ENCODE measurements at places on chromosomes 3 and 15.
A peak's percentile ranks its signal among the peaks of the same experiment; 100 is the strongest.

GRCh38 chr3:192494174-192494573 lies 233.2 kb downstream of the FGF12 start:
- no peak for DNase-seq

GRCh38 chr3:130490241-130490640 lies 26.7 kb upstream of the COL6A6 start:
- no peak for DNase-seq

DNA sequence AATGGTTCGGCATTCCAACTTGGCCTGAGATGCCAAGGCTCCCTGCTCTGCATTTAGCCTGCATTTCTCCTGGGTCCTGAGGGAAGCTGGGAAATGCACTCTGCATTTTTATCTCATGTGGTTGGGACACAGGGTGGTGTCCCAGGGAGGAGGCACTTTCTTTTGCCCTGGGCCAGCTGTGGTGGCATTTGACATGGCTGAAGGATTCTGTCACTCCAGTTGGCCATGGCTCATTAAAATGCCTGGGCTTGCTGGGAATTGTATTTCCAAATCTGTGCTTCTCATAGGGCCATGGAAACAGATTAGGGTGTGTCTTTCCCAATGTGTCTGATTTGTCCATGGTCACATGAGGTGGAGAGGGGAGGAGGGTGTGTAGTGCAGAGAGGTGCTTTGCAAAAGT lies 128.3 kb upstream of the RGMA start:
- no peak for DNase-seq

DNA sequence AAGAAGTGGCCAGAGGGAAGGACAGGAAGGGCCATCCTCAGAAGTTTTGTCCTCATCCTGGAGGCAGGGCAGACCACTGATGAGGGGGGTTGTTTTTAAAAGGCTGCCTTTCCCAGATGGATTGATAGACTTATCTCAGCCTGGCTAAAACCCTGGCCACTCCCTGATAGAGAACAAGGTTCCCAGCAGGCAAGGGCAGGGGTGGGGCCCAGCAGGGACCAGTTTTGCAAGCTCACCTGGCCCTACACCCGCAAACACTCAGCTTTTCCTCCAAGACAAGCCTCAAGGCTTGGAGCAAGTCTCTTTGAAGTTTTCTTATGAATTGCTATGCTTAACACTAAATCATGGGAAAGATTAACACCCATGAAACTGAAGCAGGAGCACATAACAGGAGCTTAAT lies 9.1 kb downstream of the LIPC start:
- DNase-seq: no peak

DNA sequence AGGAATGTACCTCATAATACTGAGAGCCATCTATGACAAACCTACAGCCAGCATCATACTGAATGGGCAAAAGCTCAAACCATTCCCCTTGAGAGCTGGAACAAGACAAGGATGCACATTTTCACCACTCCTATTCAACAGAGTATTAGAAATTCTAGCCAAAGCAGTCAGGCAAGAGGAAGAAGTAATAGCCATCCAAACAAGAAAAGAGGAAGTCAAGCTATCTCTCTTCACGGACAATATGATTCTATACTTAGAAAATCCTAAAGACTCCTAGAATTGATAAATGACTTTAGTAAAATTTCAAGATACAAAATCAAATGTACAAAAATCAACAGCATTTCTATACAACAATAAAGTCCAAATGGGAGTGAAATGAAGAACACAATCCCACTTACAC lies 30.2 kb downstream of the OCA2 start:
- DNase-seq: no peak

DNA sequence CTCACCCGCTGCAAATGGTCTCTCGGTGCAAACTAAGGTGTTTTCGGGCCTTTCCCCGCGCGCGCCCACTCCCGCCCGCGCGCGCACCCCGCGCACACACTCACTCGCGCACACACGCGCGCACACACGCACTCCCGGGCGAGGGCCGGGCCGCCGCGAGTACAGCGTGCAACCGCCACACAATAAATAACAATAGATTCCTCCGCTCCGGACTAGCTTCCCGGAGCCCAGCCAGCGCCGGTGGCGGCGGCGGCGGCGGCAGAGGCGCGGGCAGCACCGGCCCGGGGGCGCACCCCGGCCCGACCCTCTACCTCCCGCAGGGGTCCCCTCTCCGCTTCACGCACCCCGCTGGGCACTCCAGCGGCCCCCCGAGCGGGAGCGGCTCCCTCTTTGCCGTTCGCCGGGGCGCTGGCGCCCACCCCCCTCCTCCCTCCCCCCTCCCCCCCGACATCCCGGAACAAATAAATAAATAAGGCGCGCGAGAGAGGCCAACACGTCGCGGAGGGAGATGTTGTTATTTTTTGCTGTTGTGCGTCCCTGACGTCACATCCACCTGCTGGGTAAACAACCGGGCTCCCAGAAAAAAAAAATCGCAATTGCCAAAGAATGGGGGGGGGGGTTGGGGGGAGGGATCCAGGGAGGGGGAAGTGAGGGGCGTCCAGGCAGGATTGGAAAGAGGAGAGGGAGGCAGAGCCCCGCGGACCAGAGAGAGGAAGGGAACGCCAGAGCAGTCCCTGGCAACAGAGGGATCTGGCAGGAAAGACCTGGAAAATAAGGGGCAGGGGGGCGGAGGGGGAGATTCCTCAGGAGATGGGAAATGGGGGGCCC lies at the start of gene FOXP1:
Gene FOXP1, minus strand, starts transcription at position 163 of the 828 bp plus-strand sequence. CDS start 385,347 bp downstream, outside the sequence.
- DNase-seq: peak; percentile 41

- DNase-seq: no peak
Measured at GRCh38 chr3:172323894-172324610, 124.2 kb downstream of the GHSR start.

GRCh38 chr3:139751789-139752188 lies 74.0 kb upstream of the NMNAT3 start:
- DNase-seq: no peak

DNA sequence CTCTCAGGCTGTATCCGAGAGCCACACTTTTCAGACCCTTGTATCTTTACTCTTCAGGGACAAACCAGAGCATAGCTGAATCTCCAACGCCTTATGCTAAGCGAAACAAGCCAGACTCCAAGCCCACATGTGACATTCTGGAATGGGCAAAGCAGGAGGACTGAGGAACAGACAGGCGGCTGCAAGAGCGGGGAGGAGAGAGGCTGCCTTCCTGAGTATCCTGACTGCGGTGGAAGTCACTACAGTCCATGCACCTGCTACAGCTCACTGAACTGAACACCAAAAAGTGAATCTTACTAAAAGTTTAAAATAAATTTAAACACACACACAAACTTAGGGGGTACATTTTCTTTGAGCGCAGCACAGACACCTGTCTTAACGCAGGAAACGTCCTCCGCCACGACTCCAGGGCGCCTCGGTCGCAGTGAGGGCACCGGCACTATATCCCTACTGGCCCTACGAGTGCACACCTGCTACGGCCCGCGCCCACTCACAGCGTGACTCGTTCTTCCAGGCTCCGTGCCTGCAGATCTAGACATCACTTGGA lies 1.4 kb downstream of the CYFIP1 start:
- no peak for DNase-seq

DNA sequence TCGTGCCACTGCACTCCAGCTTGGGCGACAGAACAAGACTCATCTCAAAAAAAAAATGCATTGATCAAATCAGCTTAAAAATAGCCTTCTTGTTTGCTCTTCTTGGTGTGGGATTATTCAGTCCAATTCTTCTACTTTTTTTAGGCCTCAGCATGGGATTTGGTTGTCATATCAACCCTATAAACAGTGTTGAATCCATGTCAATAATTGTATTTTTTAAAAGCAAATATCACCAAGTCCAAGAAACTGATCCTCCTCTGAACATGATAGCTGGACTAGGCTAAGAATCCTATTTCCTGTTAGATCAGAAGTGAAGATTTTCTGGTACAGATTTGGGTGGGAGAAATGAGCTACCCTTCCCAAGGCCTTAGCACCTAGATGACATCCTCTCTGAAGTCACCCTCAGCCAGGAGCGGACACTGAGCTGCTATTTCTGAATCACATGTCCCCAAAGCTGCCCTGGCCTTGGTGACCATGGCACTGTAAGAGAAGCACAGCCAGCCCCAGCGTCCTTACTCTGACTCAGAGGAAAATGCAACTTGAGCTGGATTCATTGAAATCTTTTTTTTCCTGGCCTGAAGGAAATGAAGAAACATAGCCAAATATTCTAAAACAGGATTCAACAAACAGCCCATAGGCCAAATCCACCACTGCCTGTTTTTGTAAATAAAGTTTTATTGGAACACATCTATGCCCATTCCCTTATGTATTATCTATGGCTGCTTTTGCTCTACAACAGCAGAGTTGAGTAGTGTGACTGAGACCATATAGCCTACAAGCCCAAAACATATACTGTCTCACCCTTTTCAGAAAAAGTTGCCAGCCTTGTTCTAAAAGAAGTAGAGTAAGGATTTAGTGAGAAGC lies 215.9 kb upstream of the CTDSPL start:
- no peak for DNase-seq

DNA sequence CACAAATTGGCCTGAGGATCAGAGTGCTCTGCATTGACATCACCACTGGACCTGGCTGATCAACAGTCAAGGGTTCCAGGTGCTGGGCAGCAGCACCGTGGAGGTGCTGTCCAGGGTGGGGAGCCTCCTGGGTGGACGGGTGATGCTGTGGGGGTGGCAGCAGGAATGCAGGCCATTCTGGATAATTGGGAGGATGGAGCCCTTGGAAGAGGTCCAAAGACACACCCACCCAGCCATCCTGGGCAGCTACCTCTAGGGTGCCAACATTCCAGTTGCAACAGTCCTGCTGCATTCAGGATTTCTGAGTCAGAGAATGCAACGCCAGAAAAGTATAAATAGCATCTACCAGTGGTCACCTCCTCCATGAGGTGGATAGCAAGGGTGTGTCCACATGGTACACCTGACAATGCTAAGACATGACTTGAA lies 26.8 kb downstream of the STARD5 start:
- no peak for DNase-seq

DNA sequence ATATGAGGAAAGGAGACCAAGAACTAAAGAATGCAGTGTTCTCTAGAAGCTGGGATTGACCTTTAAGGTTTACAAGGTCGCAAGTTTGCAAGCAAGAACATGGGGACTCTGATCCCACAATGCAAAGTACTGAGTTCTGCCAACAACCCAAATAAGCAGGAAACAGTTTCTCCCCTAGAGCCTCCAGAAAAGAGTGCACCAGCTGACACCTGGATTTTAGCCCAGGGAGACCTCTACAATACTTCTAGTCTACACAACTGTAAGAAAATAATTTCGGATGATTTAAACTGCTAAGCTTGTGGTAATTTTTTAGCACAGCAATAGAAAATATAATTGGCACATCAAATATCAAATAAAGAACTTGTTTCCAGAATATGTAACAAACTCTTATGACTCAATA lies 46.4 kb downstream of the EHHADH start:
- no peak for DNase-seq

GRCh38 chr3:120637851-120638559 lies 41.9 kb downstream of the NDUFB4 start:
- no peak for DNase-seq

- no peak for DNase-seq
Measured at GRCh38 chr3:184305577-184305976, 6.5 kb downstream of the PSMD2 start.

DNA sequence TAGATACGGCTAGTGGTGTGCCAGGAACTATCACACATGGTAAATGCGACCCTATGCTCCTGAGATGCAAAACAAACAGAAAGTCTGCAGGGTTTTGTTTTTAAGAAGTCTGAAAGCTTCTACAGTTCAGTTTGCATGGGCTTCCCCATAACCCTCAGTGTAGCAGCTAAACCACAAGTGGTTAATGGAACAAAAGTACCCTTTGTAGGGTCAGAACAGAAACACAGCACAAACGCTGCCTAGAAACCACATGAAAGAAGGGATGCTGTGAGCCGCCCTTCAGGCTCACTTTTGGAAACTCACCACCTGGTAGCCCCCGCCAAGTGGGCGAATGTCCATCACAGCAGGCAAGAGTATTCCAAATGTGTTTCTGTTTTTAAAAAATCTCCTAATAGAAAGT lies 46.2 kb downstream of the CTDSPL start:
- no peak for DNase-seq

Data from activated CD4-positive, CD25-positive, alpha-beta regulatory T cell treated with anti-CD3 and anti-CD28 coated beads, Interleukin-2, amount 50 U/mL, for 16 hours (primary cell).